Right kidney (tissue), 9 donors: ENCODE measurements at places on chromosomes 13 and 19.

- no peak for DNase-seq
Observed at GRCh38 chr13:20526664-20527063, 1.0 kb upstream of the CRYL1 start.

GRCh38 chr19:42693760-42694350, 46.4 kb downstream of the PSG3 start:
- no peak for DNase-seq

DNA sequence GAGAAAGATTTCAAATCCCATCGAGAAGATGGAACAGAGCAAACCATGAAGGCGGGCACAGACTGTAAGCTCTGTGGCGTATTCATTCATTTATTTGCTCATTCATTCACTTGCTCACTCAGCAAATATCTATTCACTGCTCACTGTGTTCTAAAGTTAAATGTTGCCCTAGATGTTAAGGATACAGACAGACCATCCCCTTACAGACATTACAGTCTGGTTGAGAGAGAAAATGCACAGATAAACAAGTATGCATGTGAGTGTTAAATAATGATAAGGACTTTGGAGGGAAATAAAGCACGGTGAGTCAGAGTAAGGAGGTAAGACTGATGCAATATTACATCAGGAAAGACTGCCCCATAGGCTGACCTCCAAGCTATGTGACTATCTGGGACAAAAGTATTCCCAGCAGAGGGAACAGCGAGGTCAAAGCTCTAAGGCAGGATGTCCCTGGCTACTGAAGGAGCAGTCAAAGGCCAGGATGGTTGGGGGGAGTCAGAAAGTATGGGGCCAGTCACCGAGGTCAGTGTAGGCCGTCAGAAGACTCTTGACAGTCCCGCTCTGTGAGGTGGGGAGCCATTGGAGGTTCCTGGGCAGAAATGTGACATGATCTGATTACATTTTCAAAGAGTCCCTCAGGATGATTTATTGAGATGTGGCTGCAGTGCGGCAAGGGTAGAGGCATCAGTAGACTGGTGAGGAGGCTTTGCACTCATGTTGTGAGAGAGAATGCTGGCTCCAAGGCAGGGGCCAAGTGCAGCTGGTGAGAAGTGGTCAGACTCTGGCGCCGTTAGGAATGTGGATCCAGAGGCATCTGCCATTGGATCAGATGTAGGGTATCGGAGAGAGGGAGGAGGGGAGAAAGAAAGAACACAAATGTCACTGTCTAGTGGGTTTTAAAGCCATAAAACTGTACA, 37.9 kb downstream of the MBNL2 start:
- DNase-seq = no peak

DNA sequence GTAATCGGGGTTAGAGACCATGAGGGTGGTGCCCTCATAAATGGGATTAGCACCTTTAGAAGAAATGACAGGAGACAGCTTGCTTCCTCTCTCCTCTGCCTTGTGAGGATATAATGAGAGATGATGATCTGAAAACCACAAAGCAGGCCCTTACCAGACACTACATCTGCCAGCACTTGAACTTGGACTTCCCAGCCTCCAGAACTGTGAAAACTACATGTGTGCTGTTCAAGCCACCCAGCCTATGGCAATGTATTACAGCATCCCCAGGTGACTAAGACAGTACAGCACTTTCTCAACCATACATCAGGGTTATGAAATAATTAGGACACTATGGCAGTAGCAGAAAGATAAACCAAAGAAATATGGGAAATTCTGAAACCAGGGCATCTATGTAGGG, 7.4 kb downstream of the ZNF564 start:
- no peak for DNase-seq

- DNase-seq = no peak
Observed at GRCh38 chr13:43963726-43964125, 84.0 kb downstream of the LACC1 start.

DNA sequence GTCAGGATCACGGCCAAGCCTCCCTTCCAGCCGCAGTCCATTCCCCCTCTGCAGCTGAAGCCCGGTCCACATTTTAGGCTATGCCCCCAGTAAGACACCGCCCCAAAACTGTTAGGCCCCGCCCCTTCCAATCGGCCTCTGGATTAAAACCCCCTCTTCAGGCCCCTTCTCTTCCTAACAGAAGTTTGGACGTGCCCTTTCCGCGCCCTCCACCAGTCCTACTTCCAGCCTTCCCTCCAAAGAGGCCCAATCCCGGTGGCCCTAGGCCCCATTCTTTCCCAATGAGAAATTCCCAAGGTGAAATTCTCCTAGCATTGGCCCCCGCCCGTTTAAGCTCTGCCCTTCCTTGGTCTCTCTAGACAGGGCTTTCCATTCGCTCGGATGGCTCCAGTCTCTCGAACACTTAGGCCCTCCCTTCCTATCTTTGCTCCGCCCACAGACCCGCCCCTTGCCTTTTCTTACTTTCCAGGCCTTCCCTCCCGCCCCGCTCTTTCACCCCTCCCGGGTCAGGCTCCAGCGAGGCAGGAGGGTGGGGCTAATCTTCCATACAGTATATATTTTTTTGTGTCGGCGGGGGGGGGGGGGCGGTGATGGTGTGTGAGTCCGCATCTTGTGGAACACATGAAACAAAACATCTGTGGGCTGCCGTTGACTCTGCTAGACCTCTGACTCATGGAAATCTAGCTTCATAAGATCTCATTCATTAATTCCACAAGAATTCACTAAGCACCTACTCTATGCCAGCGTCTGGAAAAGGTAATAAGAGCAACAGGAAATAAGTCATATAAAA, 13.6 kb downstream of the LTBP4 start:
- DNase-seq = peak; percentile 75

DNA sequence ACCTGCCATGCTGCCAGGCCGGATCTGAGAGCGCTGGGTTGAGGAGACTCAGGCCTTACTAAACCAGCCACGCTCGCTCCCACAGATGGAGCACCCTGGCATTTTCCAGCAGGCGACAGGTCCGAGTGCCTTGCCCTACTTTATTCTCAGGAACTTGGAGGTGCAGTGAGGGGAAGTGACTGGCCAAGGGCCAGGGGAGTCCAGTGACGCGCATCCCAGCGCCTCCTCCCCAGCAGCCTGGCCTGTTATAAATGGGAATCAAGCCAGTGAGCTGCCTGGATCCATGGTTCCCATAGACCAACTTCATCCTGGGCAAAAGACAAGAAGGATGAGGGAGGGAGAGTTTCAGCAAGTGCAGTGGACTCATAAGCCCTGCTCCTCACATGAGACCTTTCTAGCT, 35.5 kb downstream of the TMED1 start:
- no peak for DNase-seq

DNA sequence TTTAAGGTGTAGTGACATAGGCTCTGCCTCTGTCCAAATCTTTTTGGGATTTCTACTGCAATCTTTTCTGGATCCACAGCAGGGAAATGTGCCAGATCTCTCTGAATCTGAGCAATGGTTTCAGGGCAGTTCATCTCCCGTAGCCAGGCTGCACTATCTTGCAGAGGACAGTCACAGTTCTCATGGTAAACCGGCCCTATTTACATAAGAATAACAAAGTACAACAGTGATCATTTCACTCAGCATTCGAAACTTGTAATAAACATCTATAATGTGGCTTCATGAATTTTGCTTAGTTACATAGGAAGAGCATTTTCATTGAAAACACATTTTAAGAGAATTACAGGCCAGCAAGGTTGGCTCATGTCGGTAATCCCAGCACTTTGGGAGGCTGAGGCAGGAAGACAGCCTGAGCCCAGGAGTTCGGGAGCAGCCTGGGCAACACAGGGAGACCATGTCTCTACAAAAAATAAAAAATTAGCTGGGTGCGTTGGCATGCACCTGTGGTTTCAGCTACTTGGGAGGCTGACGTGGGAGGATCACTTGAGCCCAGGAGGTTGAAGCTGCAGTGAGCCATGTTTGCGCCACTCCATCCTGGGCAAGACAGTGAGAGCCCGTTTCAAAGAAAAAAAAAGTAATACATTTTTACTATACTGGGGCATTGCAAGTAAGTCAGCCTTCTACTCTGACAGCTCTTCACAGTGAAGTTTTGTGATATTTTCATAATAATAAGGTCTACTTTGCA, 5.0 kb downstream of the POGLUT2 start:
- no peak for DNase-seq

GRCh38 chr19:13974073-13974472, 21.8 kb downstream of the DCAF15 start:
- DNase-seq = no peak

- DNase-seq = no peak
Observed at GRCh38 chr19:10133596-10133995, 13.9 kb upstream of the EIF3G start.

- DNase-seq = no peak
Observed at GRCh38 chr13:39375601-39376000, 227.4 kb downstream of the LHFPL6 start.

DNA sequence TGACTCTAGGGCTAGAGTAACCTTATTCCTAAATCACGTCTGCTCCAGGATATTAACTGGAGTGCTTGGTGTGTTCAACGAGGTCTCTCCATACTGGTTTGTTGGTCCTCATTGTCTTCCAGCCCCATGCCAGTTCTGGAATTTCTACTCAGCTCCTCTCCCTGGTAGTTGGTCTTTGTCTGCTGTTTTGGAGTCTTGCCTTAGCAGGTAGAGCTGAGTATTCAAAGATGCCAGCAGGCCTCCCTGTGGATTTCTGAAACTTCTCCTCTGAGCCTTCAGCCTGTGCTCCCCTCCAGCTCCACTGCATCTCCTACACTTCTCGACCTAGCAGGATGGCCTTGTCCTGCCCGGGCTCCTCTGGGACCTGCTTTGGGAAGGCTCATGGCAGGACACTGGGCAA, 25.5 kb downstream of the SOX1 start:
- no peak for DNase-seq

- DNase-seq = no peak
Observed at GRCh38 chr13:33278913-33279312, 6.6 kb downstream of the STARD13 start.

DNA sequence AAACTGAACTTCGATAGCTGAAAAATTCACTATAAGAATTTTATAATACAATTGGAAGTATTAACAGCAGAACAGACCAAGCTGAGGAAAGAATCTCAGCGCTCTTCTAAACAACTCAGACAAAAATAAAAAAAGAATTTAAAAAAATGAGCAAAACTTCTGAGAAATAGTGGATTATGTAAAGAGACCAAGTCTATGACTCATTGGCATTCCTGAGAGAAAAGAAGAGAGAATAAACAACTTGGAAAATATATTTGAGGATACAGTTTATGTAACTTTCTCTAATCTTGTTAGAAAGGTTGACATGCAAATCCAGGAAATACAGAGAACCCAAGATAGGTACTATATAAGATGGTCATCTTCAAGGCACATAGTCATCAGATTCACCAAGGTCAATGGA, 25.4 kb downstream of the SLC25A15 start:
- DNase-seq = no peak

- DNase-seq = no peak
Observed at GRCh38 chr13:20491926-20492435, 33.7 kb downstream of the CRYL1 start.

- DNase-seq = peak; percentile 50
Observed at GRCh38 chr19:15251010-15251748, 18.9 kb upstream of the EPHX3 start.

GRCh38 chr13:110276553-110276950, 30.4 kb downstream of the COL4A1 start:
- no peak for DNase-seq

DNA sequence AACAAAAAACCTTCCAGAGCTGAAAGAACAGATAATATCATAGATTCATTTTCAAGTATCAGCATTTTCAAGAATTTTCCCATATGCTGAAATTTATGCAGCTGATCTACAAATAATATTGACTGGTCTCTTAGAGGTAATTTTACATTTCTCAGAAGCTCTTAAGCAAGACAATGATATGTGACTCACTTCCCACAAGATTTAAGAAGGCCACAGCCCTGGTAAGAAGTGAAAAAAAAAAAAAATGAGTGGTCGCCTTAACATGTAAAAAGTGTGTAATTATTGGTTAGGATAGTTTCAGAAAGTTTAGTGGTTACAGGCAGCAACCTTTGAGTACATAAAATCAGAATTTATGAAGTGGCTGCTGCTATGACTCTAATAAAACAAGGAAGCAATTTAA, 54.5 kb downstream of the NUFIP1 start:
- DNase-seq = no peak

- no peak for DNase-seq
Observed at GRCh38 chr19:8396563-8397203, 6.5 kb downstream of the RAB11B start.

DNA sequence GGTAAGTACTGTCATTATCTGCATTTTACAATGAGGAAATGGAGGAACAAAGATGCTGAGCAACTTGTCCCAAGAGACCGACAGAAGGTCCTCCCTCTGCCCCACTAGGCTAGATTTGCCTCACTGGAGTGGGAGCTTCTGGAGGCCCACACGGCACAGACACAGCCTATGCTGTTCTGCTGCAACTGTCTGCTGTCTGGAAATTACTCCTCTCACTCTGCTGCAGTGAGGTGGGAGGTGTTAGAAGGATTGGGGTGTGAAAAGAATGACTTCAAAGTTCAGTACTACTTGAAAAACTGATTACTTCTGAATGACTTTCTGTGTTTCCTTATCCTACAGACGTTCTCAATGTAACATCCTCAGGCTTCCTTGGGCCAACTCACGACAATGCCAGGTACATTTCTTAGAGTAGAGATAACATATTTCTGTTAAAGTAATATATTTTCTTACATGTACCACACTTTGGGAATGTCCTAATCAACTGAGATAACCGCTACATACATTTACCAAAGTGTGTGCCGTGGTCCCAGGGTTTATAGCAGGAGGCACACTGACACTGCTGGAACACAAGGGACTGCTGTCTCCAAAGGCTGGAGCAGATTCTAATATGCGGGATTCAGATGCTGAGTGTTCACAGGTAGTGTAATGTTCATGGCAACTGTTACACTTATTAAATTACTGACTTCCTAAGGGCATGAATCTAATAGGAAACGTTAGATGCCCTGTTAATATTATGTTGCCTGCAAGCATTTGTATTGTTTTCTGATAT, 53.5 kb upstream of the WASF3 start:
- no peak for DNase-seq

DNA sequence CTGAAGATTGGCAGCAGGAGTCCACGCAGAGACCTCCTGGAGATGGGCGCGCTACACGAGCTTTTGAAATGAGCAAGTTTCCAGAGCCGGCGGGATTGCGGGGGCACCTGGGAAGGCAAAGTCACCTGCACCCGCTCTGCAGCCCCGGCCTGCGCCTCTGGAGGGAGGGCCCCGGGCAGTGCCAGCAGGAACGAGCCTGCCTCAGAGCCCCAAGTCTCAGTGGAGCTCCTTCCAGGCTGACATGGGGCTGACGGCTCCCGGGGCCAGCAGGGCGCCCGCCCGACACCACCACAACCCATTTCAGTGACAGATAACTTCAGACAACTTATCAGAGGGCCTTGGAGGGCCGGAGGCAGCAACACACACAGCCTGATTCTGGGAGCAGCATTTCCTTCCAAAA, 45.0 kb downstream of the RASA3 start:
- no peak for DNase-seq
